GM12865 (cell line): ENCODE measurements at places on chromosomes 12 and 14.

- no peak for DNase-seq
Measured at GRCh38 chr14:21032326-21033132, 2.1 kb downstream of the RNASE13 start.

DNA sequence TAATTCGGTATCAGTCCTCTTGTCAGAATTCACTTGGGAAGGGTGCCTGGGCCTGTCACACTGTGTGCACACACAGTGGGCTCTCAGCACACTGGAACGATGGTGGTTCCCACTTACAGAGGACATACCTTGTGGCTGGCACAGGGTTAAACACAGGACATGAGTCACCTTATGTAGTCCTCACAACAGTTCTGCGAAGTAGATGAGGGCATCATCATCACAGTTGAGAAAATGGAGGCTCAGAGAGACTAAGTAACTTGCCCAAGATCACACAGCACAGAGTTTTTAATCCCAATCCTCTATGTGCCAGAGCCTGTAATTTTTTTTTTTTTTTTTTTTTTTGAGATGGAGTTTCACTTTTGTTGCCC lies 90.7 kb downstream of the NINJ2 start:
- no peak for DNase-seq

- DNase-seq: no peak
Measured at GRCh38 chr14:86055512-86056075, 525.6 kb downstream of the FLRT2 start.

- peak; percentile 56 for DNase-seq
Measured at GRCh38 chr12:57844709-57845477, 1.6 kb downstream of the CTDSP2 start.

- no peak for DNase-seq
Measured at GRCh38 chr12:89073027-89073398, 279.3 kb downstream of the DUSP6 start.

DNA sequence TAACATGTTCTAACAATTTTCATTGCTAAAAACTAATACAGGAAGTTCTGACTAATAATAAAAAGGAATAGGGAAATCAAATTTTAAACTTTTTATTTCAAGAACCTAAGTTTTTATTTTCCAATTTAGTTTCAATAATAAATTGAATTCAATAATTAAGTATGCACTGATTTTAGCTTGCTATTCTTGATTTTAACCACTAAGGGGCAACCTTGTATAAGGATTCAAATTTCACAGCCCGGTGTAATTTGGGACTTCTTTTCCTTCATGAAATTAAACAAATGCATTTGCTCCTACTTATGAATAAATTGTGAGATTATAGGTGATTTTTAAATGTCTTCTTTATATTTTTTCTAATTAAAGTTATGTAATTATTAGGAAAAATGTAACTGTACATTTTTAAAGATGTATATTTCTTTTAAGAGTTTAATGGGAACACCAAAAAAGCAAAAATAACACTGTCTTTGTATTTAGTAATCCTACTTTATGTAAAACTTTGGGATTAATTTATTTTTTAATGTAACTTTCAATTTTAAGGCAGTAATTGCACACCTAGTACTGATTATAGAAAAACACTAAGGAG lies 241.4 kb upstream of the PDZRN4 start:
- peak; percentile 32 for DNase-seq

DNA sequence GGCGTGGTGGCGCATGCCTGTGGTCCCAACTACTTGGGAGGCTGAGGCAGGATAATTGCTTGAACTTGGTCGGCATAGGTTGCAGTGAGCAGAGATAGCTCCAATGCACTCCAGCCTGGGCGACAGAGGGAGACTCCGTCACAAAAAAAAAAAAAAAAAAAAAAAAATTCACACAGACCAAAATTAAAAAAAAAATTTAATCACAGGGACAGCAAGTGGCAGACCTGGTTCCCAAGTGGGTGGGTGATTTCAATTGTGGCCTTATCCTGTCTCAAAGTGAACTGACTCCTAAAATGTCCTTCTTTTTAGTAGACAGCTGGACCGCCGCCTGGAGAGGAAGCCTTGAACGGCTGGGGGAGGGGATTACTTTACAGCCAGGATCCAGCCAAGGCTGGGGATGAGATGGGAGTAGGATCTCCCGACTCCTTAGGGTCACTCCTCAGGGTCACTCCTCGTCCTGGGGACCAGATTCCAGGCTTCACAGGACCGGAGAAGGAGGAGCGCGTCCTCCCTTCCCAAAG lies 1.5 kb upstream of the KCNH3 start:
- DNase-seq: no peak

- peak; percentile 55 for DNase-seq
Measured at GRCh38 chr12:109999983-110000505, 814 bp downstream of the ANKRD13A start.

- no peak for DNase-seq
Measured at GRCh38 chr12:93127582-93128331, 198.7 kb upstream of the EEA1 start.

GRCh38 chr14:61559641-61560201 lies 135.6 kb upstream of the HIF1A start:
- no peak for DNase-seq

- no peak for DNase-seq
Measured at GRCh38 chr12:50745861-50746260, 18.0 kb upstream of the ATF1 start.

DNA sequence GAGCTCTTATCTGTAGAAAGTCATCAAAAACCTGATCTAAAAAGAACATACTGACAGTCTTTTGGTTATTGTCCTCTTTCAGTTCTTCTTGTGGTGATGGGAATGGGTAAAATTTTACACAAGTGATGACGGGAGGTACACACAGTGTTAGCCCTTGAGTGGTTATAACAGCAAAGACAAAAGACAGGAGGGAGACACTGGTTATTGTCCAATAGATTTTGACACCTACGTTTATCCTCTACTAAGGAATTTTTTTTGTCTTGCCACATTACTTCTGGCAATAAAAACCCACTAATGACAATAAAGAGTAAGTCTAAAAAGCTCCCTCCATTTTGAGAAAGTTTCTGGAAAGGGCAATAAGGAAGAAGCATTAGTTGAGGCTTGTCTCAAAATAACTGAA lies 47.7 kb upstream of the CMAS start:
- no peak for DNase-seq

DNA sequence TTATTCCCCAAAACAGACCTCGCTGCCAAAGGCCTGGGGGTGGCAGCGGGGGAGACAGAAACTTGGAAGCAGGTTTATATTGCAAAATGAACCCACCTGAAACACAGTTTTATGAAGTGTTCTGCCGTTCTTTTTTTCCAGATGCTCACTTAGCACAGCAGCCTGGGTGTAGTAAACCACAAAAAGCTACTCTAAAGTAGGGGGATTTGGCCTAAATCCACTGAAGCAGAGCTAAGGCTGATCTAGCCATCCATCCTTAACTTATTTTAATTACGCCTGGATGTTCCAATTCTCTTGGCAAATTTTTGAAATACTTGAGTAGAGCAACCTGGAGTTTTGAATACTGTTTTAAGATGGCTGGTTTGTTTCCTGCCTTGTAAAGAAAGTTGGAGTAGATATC lies 121.2 kb downstream of the GPR135 start:
- no peak for DNase-seq

DNA sequence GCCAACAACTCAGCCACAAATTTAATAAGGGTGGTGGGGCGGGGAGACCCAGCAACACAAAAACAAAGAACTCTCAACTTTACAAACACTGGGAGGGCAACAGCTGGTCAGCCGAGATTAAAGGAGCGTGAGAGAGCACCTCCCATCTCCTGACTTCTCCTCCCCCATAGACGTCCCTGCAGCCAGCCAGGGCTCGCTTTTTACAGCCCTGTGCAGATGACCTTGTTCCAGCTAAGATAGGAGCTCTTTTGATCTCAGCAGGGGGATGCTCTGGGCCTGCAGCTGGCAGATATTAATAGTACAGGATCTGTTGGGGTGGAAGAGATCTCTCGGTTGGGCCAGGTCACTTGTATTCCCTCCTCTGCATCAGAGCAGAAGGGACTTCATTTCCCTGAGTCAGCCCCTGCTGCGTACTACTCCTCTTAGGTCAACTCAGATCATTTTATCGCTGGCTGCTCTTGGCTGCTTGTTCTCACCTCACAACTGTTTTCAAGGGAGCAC lies 475.8 kb downstream of the RAD51B start:
- no peak for DNase-seq

GRCh38 chr12:87923361-87923760 lies 105.8 kb downstream of the C12orf50 start:
- DNase-seq: no peak

DNA sequence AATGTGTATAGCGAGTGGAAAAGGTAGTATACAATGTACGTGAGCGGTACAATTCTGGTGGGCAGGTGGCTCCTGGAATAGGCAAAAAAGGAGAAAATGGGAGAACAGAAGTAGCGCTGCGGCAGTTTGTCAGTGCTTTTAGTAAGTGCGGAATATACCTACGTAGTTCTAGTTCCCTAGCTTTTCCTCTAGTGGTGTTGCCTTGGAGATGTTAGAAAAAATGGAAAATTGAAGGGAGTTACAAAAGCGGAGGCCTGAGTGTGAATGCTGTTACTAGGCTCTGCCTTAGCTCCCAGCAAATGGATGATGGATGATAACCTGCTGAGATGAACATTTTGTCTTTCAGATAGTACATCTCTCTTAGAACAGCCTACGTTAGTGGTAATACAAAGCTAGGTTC lies 1.1 kb downstream of the TTC8 start:
- DNase-seq: no peak
